ENCODE measurements at places on chromosomes 6 and 20. TPM values are rescaled to one million over a fixed set of nuclear protein-coding genes. Genes with fewer than 3 reads are reported as not detected.

The SLC24A3 gene
- total RNA-seq, result not detected

The ARFGEF3 gene
- 1.7 TPM for total RNA-seq

The KIF6 gene
- total RNA-seq, result 0.62 TPM

The PTCHD4 gene
- not detected for total RNA-seq

The MYLK2 gene
- total RNA-seq, result 0.21 TPM

The OVOL2 gene
- not detected for total RNA-seq

The METTL24 gene
- 0.27 TPM for total RNA-seq

The DEFB114 gene
- total RNA-seq, result not detected

The TMC2 gene
- not detected for total RNA-seq

The EPB41L2 gene
- 40.7 TPM for total RNA-seq

The TSPO2 gene
- total RNA-seq, result not detected

The SOBP gene
- total RNA-seq, result 0.70 TPM

The OARD1 gene
- 44.2 TPM for total RNA-seq

The RFX6 gene
- not detected for total RNA-seq

The MEP1A gene
- not detected for total RNA-seq

The HLA-E gene
- total RNA-seq, result 481 TPM

The CEP57L1 gene
- total RNA-seq, result 22.4 TPM

The PDYN gene
- total RNA-seq, result not detected

The RPP40 gene
- 20.6 TPM for total RNA-seq

The CGAS gene
- total RNA-seq, result 27.9 TPM

The MEI4 gene
- 0.04 TPM for total RNA-seq

All from activated naive CD8-positive, alpha-beta T cell treated with anti-CD3 and anti-CD28 coated beads for 36 hours (primary cell).